ENCODE measurements at places on chromosomes 4 and X.
A peak's percentile ranks its signal among the peaks of the same experiment; 100 is the strongest.

- no peak for DNase-seq
Measured at GRCh38 chrX:22122510-22122909, 90.4 kb downstream of the PHEX start.

GRCh38 chrX:48003367-48003757 lies 427 bp downstream of the ZNF182 start:
- DNase-seq, result no peak

- peak; percentile 59 for DNase-seq
Measured at GRCh38 chr4:7052923-7053715, 9.9 kb downstream of the TADA2B start.

DNA sequence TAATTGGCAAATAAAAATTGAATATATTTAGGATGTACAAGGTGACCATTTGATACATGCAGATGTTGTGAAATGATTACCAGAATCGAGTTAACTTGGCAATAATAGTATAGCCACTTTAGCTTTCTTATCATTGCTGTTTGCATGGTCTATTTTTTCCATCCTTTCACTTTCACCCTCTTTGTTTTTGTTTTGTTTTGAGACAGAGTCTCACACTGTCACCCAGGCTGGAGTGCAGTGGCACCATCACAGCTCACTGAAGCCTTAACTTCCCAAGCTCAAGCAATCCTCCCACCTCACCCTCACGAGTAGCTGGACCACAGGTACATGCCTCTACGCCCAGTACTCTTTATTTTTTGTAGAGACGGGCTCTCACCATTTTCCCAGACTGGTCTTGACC lies 218.6 kb upstream of the ADGRL3 start:
- no peak for DNase-seq

DNA sequence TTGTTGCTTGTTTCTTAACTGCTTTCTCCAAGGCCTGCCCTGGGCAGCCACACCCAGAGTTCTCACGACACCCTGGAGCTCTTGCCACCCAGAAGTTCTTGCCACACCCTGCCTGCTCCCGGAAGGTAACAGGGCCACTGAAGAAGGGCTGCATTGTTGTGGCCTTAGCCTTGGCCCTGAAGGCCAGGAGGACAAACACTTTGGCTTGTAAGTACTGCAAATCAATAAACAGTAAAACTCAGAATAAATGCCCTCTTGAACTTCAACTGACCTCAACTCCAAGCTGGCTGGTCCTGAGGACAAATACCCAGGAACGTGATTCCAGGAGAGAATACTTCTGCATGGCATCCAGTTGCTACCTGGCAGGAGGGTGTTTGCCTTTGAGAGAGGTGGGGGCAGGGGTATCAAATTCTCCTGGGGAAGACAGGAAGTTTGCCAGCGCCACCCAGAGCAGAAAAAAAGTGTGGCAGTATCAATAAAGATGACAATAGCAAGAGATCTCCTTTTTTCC lies 54.1 kb downstream of the TLR10 start:
- DNase-seq, result no peak

- no peak for DNase-seq
Measured at GRCh38 chrX:24325231-24325630, 11.4 kb upstream of the SUPT20HL2 start.

GRCh38 chrX:137565921-137566745 lies at the start of gene ZIC3:
Gene ZIC3, plus strand, starts transcription at chrX:137566127. Its CDS starts 565 bp downstream, at chrX:137566692.
- no peak for DNase-seq

DNA sequence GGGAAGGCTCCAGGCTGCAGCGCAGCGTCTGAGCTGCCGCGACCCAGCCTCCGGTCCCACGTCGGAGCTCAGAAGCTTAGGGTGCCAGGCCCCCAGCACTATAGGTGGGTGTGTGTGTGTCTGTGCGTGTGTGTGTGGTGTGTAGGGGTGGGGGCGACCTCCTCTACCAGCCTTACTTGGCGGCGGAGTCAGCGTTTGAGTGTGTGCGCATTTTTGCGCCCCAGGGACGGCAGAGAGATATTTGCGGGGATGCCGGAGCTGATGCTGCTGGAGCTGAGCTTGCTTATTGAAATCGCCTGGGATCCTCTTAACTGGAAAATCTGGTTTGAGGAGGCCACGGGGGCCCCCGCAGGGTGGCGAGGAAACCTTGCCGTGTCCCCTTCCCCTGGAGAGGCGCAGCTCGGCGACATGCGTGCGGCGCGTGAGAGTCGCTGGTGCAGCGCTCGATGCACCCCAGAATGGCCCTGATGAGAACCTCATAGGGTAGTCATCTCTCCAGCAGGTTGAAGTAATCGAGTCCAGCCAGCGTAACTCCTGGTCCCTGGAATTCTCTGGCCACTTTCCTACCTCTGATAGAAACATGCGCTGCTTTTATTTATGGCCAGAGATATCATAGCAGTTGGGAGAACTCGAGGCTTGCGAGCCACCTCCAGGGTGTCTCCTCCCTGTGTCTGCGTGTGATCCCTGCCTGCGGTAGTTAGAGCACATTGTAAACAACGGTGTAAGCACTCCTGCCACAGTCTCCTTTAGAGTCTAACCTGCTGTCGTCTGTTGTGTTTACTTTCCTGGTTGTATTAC lies 2.7 kb downstream of the ADGRL3 start:
- DNase-seq, result no peak

DNA sequence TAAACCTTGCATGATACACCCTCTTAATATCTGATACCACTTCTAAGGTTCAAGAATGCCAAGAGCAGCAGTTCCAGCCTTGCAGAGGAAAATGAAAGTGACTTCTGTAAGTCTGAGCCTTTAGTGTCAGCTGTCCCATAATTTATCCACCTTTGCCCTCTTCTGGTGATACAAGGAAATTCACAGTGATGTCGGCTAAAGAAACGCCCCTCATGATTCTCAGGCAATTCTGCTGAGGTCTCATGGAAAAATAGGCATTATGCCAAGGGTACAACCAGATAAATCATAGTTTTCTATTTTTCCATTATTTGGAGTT lies 172.2 kb upstream of the CXCL13 start:
- no peak for DNase-seq

GRCh38 chr4:106409901-106410889 lies 41.6 kb upstream of the GIMD1 start:
- no peak for DNase-seq

- DNase-seq, result no peak
Measured at GRCh38 chr4:174805746-174806145, 23.3 kb downstream of the GLRA3 start.

DNA sequence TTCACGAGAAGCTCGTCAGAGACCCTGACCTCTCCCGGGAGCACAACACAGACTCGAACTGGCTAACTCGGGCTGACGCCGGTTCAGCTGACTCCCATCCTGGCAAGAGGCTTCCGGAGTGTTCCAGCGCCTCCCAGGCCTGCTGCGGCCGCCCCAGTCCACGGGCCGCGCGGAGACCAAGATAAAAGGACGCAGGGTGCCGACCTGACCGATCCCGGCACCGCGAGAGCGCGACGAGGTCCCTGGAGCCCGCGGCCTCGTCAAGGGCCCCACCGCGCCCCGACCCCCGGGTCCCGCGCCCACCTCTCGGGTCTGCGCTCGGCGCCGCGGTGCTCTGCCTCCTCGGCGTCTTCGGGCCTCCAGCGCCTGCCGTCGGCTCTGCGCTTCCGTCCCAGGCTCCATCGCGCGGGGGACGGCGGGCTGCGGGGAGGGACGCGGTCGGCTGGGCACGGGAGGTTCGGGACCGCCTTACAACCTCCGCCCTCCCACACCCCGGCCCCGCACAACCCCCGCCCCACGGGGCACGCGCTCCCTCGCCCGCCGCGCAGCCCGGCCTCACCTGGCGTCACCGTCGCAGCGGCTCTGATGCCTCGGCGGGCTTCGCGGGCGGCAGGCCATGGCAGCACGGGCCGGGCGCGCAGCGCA lies 426 bp downstream of the SLBP start:
- DNase-seq, result no peak

DNA sequence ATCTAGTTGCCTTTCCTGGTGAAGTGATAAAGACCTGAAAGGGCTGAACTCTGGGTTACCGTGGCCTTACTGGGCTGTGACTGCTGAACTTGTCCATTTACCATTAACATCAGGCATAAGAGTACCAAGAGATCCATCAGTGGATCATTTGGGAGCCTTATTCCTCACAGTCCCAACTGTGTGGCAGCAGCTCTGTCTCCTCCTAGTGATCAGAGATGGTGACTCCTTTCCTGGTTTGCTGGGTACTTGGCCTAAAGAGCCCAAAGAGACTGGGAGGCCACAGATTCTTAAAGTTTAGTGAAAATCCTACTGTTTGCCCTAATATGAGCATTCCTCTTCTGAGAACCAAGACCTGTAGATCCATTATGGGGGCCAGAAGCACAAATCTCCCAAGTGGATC lies 56.3 kb upstream of the ATP6AP2 start:
- no peak for DNase-seq
